ENCODE measurements at places on chromosomes 12 and 14. TPM values are rescaled to one million over a fixed set of nuclear protein-coding genes. Genes with fewer than 3 reads are reported as not detected.

DNA sequence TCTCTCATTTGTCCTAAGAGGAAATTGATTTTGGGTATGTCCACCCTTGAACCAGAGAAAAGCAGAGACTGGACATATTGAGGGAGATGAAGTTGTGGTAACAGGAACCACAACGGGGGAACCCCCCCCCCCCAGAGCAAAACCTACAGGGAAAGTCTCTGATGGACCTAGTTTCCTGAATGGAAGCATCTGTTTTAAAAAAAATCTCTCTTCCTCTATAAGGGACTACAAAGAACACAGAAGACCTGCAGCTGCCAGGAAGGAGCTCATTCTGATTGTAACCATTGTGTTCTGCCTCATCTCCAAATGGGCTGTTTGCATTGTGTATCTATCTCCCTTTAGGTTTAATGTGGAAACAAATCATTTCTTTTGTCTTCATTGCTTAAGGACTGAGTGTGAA lies 13.4 kb downstream of the C1S start:
- DNase-seq: no peak

DNA sequence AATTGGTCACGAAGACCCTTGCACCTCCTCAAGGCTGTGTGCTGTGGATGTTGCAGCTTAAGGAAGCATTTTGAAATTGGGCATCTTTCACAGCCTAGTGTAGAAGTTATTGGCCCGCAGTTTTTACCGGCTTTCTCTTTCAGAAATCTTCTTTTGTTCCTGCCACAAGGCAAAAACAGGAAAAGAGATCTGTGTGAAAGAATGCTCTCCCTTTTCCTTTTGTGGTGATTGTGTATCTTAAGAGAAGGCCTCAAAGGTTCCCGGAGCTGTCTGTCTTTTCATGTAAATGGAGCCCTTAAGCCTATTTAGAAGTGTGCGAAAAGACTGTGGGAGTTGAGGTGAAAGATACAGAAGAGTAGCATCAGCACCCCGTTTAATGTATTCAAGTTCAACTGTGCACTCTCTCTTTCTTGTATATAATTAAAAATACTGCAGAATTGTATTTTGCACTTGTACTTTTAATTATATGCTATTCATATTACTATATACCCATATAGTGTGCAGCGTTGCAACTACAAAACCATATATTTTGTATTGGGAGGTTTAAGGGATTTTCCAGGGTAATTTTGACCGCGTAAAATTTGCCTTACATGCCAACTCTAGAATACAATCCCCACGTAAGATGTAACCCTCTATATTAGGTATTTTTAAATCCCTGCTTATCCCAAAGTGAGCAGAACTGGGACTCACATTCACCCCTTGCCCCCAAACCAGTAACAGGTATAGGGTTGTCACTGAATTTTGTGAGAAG lies 441.7 kb downstream of the RAD51B start:
- no peak for DNase-seq

DNA sequence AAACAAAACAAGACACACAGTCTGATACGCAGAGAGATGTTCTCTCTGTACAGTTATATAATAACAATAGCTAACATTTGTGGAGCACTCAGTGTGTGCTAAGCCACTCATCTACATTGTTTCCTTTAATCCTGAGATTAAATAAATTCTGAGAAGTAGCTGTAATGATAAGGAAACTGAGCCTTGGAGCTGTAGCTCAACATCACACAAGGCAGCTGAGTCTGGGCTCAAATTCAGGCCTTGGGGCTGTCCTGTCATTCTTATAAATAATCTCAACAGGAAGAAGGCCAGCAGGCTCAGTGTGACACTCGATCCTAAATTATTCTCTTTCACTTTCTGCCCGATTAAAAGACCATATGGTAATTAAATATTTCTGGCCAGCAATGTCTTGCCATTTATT lies 24.5 kb downstream of the CDKN1B start:
- no peak for DNase-seq

- no peak for DNase-seq
Measured at GRCh38 chr12:89890161-89890560, 181.5 kb upstream of the ATP2B1 start.

- DNase-seq: no peak
Measured at GRCh38 chr12:52089491-52089890, 10.0 kb downstream of the SMIM41 start.

DNA sequence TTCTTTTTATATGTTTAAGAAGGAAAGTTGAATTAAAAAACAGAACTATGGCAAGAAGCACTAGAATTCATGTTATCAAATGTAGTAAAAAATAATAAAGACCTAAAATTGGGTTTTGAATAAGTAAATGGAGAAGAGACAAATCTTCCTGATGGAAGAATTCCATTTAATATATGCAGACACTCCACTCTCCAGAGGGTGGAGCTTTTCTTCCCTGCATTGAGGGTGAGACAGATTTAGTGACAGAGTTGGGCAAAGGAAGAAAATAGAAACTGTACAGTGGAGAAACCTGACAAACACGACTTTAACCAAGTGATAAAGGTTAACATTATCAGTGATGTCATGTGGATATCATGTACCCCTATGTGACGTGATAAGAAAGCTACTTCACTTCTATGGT lies 217.6 kb downstream of the PRKD1 start:
- no peak for DNase-seq

The PDZRN4 gene
- total RNA-seq: not detected

The C14orf39 gene
- total RNA-seq: 0.10 TPM

The PLEKHG7 gene
- total RNA-seq: not detected

Data from NCI-H460 (cell line).